ENCODE measurements at places on chromosomes 5 and 9. TPM values are rescaled to one million over a fixed set of nuclear protein-coding genes. Genes with fewer than 3 reads are reported as not detected.

The SPATA6L gene
- 2.5 TPM for polyA plus RNA-seq

The ARL14EPL gene
- not detected for polyA plus RNA-seq

The GOLM1 gene
- polyA plus RNA-seq: 160 TPM

The DOK3 gene
- 3.8 TPM for polyA plus RNA-seq

The PCDHGB4 gene
- 6.1 TPM for polyA plus RNA-seq

The PCDHGA9 gene
- 5.4 TPM for polyA plus RNA-seq
